Stimulated activated CD8-positive, alpha-beta memory T cell treated with anti-CD3 and anti-CD28 coated beads, Interleukin-7, amount 100 ng/mL, for 1 hour (primary cell): ENCODE measurements at places on chromosomes 6 and 20.
A peak's percentile ranks its signal among the peaks of the same experiment; 100 is the strongest.

DNA sequence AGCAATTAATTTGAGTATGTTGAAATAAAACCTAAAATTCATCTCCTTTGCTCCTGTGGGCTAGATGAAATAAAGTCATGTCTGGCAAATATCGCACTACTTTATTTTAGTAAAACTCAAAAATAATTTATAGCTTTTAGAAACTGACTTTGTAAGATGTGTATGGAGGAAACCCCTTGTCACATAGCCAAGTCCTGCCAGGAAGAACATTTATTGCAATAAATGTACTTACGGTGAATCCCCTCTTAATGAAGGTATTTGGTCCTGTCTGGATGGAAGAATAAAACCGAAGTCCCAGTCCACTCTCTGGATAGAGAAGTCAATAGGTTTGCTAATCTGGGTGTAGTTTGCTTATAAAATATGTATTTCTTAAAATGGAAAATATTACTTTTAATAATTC is 1226.8 kb upstream of the MAP3K7 start:
- DNase-seq = no peak

- DNase-seq = no peak
These were observed 577 bp downstream of the LSM14B start for GRCh38 chr20:62122654-62123449.

DNA sequence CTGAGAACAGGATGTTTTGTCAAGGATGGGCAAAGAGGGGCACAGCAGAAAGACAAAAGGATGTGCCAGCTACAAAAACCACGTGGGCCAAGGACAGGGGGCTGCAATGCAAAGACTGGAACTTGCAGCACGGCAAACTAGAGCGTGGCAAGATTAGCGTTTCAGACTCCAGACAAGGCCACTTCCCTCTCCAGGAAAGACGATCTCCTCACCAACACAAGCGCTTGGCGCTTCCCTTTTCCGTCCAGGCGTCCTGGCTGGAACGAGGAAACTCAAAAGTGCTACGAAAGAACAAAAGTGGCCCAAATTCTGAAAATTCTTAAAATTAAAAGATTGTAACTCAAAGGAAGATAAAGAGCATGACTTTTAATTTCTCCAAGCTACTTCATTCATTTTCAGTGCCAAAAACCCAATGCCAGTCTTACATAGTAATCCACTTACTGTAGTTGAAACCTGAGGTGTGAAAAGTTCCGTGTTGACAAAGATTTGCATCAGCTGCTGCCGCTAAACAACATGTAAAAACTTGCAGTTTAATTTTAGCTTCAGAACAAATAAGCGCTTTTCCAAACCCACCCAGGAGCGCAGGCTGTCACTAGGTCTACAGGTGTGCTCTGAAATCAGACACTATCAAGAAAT is 207.1 kb upstream of the RREB1 start:
- DNase-seq = no peak

DNA sequence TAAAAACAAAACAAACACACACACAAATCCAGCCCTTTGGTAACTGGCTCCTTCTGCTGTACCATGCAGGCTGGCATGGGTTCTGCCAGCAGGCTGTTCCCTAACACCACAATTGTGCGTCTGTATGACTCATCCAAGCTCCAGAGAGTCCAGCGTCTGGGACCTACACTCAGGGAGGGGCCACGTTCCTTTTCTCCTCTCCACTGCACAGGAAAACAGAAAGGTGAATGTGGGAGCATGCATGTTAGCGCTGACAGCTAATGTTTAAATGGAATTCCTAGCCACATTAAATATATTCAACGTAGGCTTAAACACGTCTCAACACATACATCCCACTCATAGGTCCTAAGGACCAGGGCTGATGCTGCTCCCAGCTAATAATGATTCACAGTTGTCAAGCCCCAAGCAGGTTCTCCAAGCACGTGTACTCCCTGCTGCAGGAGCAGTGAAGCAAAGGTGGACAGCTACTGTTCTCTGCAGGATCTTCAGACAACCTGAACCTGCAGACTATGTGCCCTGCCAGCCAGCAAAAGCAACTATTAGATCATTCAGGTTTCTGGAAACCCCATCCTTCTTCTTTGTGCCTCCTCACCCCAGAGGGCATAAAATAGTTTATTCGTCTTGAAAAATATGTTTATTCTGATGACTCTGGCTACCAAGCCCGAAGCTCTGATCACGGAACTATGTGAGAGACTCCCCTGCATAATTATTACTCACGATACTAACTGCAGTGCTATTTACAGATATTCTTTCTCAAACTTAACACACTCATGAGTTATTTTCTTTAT is 20.9 kb downstream of the MAP1LC3A start:
- no peak for DNase-seq

DNA sequence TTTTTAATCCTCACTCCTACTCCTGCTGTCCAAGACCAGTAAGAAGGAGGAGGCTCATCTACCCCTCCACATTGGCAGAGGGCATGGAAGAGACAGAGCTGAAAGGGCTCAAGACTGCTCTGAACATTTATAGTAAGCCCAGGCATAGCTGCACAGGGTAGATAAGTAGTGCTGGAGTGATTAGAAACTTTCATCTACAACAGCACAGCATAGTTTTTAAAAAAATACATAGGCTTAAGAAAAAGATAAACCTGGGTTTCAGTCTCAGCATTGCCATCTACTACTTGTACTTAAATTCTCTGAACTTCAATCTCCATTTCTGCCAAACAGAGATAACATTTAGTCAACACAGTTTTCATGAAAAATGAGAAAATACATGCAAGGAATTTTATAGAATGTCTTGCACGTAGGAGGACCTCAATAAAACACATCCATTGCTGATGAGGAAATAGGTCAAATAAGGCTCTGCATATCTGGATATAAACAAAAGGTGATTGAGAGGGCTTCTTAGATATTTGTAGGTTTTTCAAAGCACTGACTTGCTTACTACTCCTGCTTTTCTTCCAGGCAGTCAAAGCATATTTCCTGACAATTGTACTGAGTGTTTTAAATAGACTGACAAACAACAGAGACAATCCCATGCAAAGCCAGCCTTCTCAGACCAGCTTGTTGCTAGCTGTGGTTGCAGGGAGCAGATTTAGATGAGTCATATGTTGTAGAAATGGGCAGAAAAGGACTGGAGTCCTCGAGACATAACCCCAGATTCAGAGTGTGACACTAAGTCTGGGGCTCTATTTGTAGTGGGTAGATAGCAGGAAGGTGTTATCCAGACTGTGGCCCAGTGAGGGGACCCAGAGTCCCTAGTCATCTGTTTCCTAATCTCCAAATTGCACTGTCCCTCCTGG is 107.4 kb upstream of the TAB2 start:
- no peak for DNase-seq

DNA sequence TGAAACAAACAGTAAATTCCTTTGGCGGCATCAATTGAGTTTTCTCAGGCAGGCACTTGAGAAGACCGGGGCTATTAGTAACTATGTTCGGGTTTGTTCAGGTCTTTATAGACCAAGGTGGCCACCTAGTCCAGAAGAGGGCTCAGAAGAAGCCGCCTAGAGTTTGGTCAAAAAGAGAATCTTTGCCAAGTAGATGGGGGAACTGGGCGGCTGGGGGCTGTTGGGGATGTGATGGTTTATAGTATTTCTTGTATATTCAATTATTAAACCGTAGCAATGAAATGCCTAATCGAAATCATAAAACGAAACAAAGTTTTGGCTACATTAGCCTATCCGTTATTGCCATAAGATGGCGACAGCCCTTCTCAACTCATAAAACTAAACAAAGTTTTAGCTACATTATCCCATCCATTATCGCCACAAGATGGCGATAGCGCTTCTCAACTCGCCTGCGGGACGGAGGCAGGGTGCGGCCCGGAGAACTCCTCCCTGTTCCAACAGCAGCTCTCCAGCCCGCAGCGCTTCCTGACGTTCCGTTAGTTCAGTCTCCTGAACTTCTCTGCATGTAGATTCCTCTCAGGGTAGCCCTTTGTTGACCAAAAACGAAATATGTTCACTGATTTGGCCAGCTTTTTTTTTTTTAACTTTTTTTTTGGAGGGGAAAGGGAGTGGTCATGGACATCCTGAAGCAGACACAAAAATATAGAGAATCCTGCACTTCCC is 120.5 kb upstream of the PRSS16 start:
- DNase-seq = peak; percentile 66

DNA sequence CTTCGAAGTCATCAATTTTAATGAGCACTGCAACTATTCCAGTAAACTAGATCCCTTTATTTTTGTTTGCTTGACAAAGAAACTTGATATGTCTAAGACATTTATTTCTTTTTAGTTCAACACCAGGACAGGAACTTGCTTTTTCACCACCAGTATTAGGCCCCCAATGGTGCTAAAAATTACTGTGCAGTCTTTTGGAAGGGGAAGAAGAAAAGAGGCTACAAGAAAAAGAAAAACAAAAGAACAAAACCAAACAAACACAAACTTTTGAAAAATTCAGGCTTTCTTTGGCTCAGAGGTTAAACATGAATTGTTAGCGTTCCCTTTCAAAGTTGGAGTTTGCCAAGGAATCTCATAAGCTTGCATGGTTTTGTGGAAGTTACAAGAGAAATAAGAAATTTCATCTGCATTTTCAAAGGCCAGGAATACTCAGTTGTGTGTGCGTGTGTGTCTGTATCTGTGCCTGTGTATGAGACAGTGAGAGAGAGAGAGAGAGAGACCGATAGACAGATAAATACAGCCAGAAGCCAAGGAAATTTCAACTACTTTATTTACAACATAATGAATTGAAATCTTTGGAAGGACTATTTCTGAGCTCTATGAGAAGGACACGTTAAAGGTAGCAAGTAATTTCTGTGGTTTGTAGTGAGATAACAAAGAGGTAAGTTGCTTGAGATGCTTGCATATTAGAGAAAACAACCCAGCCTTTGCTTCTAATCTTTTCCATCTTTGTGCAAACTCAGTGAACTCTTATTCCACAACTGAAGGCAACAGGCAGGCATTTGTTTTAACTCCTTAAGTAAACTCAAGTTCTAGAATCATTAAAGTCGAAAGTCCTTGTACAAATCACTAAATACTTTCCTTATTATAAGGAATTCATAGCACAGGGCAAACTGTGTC is 171.0 kb upstream of the CITED2 start:
- no peak for DNase-seq

DNA sequence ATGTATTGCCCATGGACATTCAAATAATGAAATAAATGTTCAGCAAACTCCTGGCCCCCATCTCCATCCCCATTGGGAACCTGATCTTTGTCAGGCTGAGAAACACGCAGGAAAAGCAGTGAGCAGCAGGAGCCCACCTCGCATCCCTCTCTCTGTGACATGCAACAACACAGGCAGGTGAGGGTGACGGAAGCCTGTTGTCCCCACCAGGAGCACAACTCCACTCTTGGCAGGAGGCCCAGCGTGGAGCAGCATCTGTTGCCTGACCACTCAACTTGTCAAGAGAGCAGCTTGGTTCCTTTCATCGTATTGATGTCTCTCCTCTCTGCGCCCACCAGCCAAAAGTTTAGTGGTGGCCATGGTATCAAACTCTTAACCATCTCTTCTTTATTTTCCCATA is 586.9 kb upstream of the ARID1B start:
- no peak for DNase-seq

DNA sequence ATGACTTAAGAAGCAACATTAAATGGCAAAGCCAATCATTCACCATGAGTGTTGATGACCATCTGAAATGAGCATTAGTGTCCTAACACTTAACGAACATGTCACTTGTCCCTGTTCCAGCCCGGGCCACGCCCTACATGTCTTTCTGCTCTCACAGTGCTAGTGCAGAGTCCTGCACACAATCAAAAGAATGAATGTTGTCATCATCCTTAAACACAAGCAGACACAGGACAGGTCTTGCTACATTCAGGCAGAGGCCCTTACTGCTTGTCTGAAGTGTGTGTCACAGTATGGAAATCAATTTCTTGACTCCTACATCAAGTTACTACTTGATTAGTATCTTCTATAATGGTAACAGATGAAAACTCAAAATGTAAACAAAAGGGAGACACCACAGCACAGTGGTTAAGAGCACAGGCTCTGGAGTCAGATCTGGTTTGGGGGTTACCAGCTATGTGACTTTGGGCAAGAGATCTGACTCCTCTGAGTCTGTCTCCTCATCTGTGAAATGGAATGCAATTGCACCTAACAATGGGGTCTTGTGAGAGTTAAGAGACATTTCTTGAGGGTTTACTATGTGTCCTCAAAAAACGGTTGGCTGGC is 17.4 kb downstream of the UBE2V1 start:
- no peak for DNase-seq

- no peak for DNase-seq
These were observed 60.0 kb downstream of the KIZ start for GRCh38 chr20:21185849-21186248.

DNA sequence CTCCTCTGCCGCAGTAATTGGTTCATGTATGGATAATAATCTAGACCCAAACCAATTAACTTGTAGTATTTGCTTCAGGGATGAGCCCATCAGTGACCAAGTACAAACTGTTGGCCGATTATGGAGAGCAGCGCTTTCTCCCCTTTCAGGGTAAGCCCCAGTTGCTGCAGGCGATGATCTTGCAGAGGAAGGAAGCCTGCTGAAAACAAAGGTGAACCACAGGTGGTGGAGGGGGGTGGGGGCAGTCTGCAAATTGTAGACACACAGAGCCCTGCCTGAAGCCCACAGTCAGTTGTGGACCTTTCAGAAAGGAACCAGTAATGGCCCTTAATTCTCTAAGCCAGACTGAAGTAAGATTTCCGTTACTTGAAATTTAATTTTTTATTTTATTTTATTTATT is 167.9 kb upstream of the JARID2 start:
- DNase-seq = no peak

DNA sequence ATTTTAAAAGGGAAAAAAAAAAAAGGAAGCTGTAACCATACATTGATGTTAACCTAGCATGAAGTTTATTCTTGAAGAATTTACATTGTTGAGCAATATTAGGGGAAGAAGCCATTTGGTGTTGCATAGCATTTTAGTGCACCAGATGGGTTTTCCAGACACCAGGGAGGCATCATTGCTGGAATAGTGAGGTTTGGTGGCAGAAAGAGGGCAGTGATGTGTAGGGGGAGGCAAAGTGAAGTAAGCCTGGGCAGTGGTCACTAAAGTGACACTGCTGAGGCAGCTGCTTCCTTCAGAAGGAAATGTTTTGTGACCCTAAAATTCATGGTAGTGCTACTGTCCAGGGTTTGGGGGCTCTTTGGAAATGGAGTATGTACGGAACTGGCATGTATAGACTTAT is 2.6 kb downstream of the TOMM6 start:
- no peak for DNase-seq

- no peak for DNase-seq
These were observed 5.9 kb downstream of the CD2AP start for GRCh38 chr6:47483516-47483852.

- no peak for DNase-seq
These were observed 25.6 kb downstream of the SIRPA start for GRCh38 chr20:1920826-1921225.

DNA sequence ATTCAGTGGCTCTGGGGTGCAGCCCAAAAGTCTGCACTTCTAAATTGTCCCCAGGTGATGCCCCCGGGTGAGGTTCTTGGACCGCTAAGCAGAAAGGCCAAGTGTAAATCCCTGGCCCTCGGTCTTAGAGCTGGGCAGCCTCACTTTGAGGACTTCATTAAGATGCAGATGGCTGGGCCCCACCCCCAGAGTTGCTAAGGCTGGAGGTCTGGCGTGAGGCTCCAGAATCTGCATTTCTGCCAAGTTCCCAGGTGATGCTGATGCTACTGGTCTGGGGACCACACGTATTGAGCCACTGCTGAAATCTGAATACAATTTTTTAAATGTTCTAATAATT is 735 bp upstream of the SLC23A2 start:
- no peak for DNase-seq

- peak; percentile 61 for DNase-seq
These were observed 59.8 kb downstream of the NEDD9 start for GRCh38 chr6:11172501-11173327.

GRCh38 chr6:38846361-38846760 is 131.2 kb downstream of the DNAH8 start:
- no peak for DNase-seq

- DNase-seq = no peak
These were observed 1277.2 kb upstream of the GJE1 start for GRCh38 chr6:140855520-140855919.
